ENCODE measurements at places on chromosomes 6 and 20. TPM values are rescaled to one million over a fixed set of nuclear protein-coding genes. Genes with fewer than 3 reads are reported as not detected.

- DNase-seq: no peak
Observed at GRCh38 chr20:62839261-62839660, 22.4 kb downstream of the TCFL5 start.

GRCh38 chr20:48359692-48360341, 468.0 kb downstream of the PREX1 start:
- DNase-seq: no peak

GRCh38 chr6:87182321-87182720, 27.0 kb downstream of the ZNF292 start:
- no peak for DNase-seq

GRCh38 chr6:84777888-84778287, 13.5 kb upstream of the TBX18 start:
- no peak for DNase-seq

The MOXD1 gene
- not detected for total RNA-seq

The BTNL2 gene
- total RNA-seq: not detected

The SSTR4 gene
- total RNA-seq: not detected
